ENCODE measurements at places on chromosomes 16 and 17.

- DNase-seq: peak; percentile 94
Observed at GRCh38 chr17:17237026-17237799, at the start of gene FLCN. Gene FLCN, minus strand, starts transcription at chr17:17237168. Its CDS starts 9,031 bp downstream, at chr17:17228137.

DNA sequence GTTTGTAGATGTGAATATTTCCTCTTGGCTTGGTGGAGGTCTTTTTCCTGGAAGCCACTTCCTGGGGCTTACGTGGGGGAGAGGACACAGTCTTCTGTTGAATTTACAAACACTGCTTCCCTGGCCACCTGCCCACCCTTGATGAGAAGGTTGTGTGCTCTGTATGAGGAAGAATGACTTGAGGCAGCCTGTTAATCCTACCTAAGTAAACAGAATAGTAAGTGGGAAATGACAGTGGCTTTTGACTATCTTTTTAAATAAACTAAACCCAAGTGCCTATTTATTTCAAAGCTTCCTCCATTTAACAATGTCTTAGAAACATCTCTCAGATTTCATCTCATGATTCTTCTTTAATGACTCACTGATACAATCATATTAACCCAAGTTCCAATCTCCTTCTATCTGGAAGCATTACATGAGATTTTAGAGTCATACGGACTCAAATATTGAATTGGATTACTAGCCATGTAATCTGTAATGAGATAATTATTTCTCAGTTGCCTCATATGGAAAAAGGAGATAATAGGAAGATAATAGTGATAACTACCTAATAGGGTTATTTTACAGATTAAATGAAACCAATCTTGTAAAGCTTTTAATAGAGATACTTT, 96.6 kb upstream of the SMIM36 start:
- DNase-seq: no peak

DNA sequence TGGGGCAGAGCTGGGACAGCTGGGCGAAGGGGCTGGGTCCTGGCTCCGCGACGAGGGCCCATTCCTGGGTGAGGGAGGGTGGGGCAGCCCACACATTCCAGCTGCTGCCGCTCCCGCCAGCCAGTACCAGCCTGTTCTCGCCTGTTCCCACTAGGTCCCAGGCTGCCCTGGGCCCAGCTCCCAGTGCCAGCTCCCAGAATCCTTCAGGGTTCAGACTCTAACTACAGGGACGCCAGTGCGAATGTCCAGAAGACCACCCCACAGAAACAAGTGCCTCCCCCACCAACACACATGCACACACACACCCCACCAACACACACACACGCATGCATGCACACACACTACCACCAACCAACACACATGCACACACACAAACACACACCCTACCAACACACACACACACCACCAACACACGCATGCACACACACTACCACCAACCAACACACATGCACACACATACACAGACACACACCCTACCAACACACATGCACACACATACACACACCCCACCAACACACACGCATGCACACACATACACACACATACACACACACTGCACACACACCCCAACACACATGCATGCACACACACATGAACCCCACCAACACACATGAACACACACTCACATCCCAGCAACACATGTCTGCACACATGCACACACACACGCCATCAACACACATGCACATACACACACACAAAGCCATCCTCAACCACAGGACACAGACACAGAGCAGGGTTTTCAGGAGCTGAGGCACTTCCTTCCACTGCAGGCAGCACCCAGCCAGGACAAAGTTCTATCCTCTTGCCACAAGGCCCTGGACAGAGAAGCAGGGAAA, 27.5 kb upstream of the KRT17 start:
- DNase-seq: no peak

- no peak for DNase-seq
Observed at GRCh38 chr17:31588512-31588911, 197.0 kb downstream of the RAB11FIP4 start.

- DNase-seq: peak; percentile 7
Observed at GRCh38 chr16:66662445-66663194, 33.9 kb downstream of the CMTM4 start.

- DNase-seq: no peak
Observed at GRCh38 chr17:10735251-10735650, 5.4 kb upstream of the TMEM220 start.

DNA sequence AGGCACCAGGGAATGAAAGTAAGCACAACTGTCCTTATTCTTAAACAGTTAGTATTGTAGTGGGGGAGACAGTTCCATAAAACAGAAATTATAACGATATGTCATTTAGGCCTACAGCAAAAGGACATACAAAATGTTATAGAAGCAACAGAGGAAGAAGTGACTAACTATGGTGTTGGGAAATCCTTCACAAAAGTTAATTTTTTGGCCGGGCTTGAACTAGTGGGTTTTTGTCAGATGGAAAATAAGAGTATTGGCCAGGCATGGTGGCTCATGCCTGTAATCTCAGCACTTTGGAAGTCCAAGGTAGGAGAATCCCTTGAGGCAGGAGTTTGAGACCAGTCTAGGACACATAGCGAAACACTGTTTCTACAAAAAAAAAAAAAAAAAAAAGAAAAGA, 127.8 kb downstream of the SSH2 start:
- no peak for DNase-seq

GRCh38 chr17:33640629-33641028, 347.5 kb upstream of the ASIC2 start:
- no peak for DNase-seq

- peak; percentile 78 for DNase-seq
Observed at GRCh38 chr17:7336240-7337175, at the start of gene ACAP1. Gene ACAP1, plus strand, starts transcription at chr17:7336529. Its CDS starts 206 bp downstream, at chr17:7336735.

DNA sequence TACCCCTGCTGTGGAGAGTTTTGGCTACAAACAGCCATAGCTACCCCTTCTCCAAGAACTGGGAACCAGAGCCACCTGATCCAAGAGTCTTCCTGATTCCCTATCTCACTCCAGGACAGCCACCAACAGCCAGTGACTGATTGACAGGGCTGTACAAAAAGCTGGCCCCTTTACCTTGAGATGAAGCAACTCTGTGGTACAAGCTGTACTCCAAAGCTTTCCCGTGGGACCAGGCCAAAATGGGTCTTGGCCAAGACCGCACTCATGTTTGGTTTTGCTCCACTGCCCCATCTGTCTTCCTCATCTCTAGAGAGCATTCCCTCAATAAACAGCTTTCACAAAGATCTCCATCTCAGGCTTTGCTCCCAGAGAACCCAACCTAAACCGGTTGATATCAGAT, 43.6 kb downstream of the RNF157 start:
- no peak for DNase-seq

GRCh38 chr17:59492091-59492451, 73.3 kb upstream of the DHX40 start:
- DNase-seq: peak; percentile 20

- no peak for DNase-seq
Observed at GRCh38 chr17:77437017-77437416, 296.2 kb downstream of the SEC14L1 start.

DNA sequence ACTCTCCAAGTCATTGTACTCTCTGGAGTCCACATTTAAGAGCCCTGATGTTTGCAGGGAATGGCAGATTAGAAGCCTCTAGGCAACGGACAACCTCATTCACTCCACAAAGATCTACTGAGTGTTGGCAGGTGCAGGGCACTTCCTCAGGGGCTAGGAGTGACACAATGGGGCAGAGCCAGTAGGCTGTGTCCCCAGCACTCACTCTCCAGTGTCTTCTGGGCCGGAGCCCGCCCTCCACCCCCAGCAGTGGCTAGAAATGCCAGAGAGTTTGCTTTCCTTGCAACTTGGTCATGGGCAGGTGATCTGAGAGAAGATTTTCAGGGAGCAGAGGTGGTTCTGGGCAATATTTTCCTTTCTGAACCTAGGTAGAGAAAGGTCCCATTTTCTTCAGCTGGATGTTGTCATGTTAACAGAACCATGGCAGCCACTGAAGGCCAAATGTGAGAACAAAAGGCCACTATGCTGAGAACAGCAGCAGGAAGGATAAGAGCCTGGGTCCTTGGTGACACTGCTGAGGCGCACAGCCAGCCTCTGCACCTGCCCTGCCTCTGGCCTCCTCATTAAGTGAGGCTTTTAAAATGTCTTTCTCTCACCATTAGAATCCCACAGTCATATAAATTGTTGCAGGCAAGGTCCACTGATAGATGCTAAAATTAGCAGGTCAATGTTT, 96.2 kb downstream of the USP31 start:
- DNase-seq: no peak

GRCh38 chr16:52964290-52964689, 88.4 kb downstream of the CHD9NB start:
- DNase-seq: no peak

DNA sequence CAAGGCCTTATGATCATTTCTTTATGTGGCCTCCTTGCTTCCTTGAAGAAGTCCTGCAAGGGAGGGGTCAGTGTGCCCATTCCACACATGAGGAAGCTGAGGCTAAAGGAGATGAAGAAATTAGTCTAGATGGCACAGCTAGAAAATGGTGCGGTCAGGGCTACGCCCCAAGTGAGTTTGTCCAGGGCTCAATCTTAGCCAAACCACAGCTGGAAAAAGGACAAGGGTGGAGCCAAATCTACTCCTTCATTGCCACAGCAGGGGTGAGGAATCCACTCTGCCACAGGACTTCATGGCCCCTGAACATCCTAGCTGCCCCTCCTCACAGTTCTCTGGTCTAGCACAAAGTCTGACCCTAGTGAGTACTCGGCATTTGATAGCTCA, 16.2 kb downstream of the BEAN1 start:
- DNase-seq: no peak

- DNase-seq: no peak
Observed at GRCh38 chr17:2238432-2239169, 65.0 kb downstream of the SMG6 start.

DNA sequence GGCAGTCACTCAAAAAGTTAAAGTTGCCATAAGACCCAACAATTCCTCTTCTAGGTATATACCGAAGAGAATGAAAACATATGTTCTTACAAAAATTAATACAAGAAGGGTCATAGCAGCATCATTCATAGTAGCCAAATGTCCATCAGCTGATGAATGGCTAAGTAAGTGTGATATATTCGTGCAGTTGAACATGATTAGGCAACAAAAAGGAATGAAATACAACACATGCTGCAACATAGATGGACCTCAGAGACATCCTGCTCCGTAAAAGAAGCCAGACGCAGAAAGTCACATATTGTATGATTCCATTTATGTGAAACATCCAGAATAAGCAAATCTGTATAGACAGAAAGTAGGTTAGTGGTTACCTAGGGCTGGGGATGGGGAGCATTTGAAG, 229.4 kb upstream of the CACNG5 start:
- no peak for DNase-seq

- DNase-seq: peak; percentile 42
Observed at GRCh38 chr17:43907998-43908721, 824 bp upstream of the MPP2 start.

- DNase-seq: no peak
Observed at GRCh38 chr16:4667203-4667963, 26.0 kb upstream of the NUDT16L1 start.

GRCh38 chr17:65446838-65447526, 114.5 kb downstream of the AXIN2 start:
- DNase-seq: no peak

GRCh38 chr17:60392042-60392844, at the start of gene USP32:
Gene USP32, minus strand, starts transcription at chr17:60392133. Its CDS starts 194 bp downstream, at chr17:60391939.
- DNase-seq: peak; percentile 99

GRCh38 chr16:67805718-67806427, 487 bp downstream of the RANBP10 start:
- DNase-seq: no peak

- DNase-seq: no peak
Observed at GRCh38 chr16:78209951-78210661, 110.7 kb downstream of the WWOX start.

DNA sequence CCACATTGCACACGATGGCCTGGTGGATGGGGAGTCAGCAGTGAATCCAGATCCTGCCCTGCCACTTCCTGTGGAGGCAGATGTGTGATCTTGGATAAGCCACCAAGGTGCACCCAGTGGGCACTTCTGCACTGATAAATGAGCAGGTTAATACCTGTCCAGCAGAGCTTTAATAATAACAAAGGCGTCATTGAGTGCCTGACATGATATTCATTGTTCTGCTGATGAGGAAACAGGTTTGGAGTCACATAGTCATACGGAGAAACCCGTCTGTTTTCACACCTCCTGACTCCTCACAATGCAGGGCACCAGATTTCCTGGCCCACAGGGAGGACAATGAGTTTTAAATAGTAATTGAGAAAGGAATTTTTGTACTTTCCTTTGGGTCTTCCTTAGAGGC, 324.6 kb upstream of the CDH5 start:
- no peak for DNase-seq

DNA sequence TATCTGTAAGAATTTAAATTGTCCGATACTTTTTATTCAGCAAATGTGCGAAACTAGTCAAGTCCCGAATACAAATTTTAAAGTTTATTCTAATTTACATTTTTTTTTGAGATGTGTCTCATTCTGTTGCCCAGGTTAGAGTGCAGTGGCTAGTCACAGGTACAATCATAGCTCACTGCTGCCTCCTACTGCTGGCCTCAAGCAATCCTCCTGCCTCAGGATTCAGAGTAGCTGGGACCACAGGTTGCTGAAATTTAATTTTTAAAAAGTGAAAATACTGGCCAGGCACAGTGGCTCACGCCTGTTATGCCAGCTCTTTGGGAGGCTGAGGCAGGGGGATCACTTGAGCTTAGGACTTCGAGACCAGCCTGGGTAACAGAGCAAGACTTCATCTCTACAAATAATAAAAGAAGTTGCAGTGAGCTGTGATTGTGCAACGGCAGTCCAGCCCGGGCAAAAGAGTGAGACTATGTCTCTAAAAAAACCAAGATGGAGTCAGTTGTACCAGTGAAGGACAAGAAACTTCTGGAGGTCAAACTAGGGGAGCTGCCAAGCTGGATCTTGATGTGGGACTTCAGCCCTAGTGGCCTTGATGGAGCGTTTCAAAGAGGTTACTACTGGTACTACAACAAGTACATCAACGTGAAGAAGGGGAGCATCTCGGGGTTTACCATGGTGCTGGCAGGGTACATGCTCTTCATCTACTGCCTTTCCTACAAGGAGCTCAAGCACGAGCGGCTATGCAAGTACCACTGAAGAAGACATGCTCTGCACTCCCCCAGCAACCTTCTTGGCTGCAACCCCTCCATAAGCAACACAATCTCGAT, 5.6 kb downstream of the POLG2 start:
- DNase-seq: peak; percentile 61

DNA sequence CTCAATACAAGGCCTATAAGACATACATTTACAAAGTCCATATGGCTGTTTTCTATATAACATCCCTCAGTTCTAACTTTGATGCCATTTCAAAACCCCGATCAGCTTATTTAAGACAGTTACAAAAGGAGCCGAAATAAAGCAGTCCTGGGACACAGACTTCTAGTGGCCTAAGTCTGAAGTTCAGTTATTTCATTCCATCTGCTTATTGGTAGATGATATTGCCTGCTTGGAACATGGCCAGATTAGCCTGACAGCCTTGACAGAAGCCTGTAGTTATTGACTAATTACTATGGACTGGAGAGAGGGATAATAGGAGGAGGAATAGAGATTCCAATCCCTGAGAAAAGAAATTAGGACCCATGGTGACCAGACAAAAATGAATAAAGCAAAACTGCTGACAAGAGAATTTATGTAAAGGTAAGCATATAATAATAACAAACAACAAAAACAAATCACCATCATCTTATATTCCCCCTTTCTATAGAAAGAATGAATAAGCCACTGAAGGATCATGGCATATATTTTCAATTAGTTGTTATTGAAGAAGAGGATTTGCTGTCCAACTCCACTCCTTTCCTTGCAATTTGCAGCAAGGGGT, 206.3 kb upstream of the TOM1L1 start:
- no peak for DNase-seq

- DNase-seq: no peak
Observed at GRCh38 chr17:1992541-1992940, 32.6 kb downstream of the RTN4RL1 start.
